Peyer's patch (tissue), 4 donors: ENCODE measurements at places on chromosomes 1 and 21. TPM values are rescaled to one million over a fixed set of nuclear protein-coding genes. Genes with fewer than 3 reads are reported as not detected.
A peak's percentile ranks its signal among the peaks of the same experiment; 100 is the strongest.

GRCh38 chr1:54483875-54484437 is 64.1 kb upstream of the ACOT11 start:
- DNase-seq = no peak
- no peaks in the 10 kb centered on the region for H3K36me3 ChIP-seq
- no peaks in the 10 kb centered on the region for H3K27me3 ChIP-seq
- H3K4me3 ChIP-seq = no peak overlapping the region
- H3K27ac ChIP-seq = no peak overlapping the region

- H3K27me3 ChIP-seq = no peaks in the 10 kb centered on the region
- no peak for DNase-seq
- no peak overlapping the region for H3K4me3 ChIP-seq
- no peaks in the 10 kb centered on the region for H3K36me3 ChIP-seq
These were observed 101.6 kb downstream of the NOS1AP start for GRCh38 chr1:162171111-162171510.

GRCh38 chr1:94602802-94603625 is 61.5 kb upstream of the F3 start:
- DNase-seq = no peak
- H3K36me3 ChIP-seq = no peaks in the 10 kb centered on the region
- no peak overlapping the region for H3K4me3 ChIP-seq
- no peaks in the 10 kb centered on the region for H3K4me1 ChIP-seq
- H3K27ac ChIP-seq = peak overlapping the region; percentile 64

DNA sequence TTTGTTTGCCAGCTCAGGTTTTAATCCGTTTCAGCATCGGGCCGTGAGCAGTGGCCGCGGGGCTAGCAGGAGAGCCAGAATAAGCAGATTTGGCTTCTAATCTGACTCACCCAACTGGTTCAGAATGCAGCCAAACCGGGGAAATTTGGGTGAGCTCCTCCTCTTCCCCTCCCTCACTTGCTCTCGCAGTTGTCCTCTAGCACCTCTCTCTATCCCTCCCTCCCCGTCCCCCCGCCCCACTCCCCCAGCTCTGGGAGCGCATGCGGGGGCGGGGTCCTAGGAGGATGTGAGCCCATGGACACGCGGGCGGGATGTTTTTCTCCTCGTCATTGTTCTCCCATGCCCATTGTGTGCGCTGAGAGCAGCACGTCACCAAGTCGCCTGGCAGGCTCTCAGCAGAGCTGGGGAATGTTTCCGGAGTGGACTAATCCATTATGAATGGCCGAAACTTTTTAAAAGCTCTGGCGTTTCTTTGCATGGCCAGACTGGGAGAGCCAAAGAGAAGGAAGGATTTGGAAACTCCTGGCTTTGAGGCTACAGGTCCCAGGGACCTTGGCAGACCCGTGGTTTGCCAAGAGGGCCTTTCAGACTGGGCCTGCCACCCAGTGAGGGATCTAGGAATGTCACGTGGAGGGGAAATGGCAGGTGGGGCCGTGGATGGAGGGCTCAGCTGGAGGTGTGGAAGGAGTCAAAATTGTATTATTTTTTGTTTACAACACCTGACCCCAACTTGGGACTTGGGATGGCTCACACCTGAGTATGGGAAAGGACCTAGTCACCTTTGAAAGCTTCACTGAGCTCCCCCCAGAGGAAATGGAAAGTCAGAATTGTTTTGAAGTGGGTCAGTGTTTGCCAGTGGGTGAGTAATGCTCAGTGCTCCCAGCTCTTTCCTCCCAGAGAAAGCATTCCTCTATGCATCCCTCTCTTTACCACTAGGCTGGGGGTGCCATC is 39.2 kb downstream of the CDK18 start:
- H3K27ac ChIP-seq = peak overlapping the region; percentile 18
- H3K4me3 ChIP-seq = peak overlapping the region; percentile 1
- H3K4me1 ChIP-seq = no peaks in the 10 kb centered on the region
- H3K27me3 ChIP-seq = no peaks in the 10 kb centered on the region

- no peak for DNase-seq
- no peaks in the 10 kb centered on the region for H3K27me3 ChIP-seq
- no peaks in the 10 kb centered on the region for H3K4me1 ChIP-seq
- H3K4me3 ChIP-seq = no peak overlapping the region
- no peak overlapping the region for H3K27ac ChIP-seq
These were observed 37.9 kb upstream of the CCDC27 start for GRCh38 chr1:3714284-3714741.

DNA sequence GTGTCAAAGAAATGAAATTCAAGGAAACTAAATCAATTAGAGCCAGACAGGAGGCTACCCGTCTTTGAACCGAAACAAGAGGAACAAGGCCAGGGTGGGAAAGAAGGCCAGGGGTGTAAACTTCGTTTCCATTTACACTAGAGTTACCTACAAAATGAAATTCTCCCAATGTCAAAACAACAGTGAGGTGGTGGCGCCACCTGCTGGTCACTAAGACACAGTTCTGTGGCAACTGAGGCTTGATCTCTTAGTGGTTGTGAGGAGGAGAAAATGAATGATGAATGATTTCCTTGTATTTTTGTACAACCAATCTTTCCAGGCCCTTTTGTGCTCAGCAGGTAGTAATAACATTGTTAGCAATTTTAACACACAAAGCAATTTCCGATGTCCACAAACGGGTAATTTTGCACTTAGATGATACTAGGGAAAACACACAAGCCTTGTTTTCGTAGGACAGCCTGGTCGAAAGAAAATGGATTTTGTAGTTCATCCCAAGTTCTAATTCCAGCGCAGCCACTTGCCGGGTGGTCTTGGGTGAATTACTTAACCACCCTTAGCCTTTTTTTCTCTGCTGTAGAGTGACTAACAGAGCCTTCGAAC is 54.8 kb upstream of the SOD1 start:
- peak; percentile 83 for DNase-seq
- no peak overlapping the region for H3K27ac ChIP-seq
- H3K27me3 ChIP-seq = no peaks in the 10 kb centered on the region

GRCh38 chr1:166999075-166999474 is 10.0 kb downstream of the MAEL start:
- H3K4me3 ChIP-seq = no peak overlapping the region
- DNase-seq = no peak
- no peak overlapping the region for H3K27ac ChIP-seq
- no peaks in the 10 kb centered on the region for H3K36me3 ChIP-seq

GRCh38 chr21:45590726-45591618 is 48.7 kb upstream of the SLC19A1 start:
- DNase-seq = peak; percentile 50
- H3K27me3 ChIP-seq = no peaks in the 10 kb centered on the region
- H3K4me3 ChIP-seq = peak overlapping the region; percentile 38
- peak overlapping the region; percentile 40 for H3K27ac ChIP-seq

DNA sequence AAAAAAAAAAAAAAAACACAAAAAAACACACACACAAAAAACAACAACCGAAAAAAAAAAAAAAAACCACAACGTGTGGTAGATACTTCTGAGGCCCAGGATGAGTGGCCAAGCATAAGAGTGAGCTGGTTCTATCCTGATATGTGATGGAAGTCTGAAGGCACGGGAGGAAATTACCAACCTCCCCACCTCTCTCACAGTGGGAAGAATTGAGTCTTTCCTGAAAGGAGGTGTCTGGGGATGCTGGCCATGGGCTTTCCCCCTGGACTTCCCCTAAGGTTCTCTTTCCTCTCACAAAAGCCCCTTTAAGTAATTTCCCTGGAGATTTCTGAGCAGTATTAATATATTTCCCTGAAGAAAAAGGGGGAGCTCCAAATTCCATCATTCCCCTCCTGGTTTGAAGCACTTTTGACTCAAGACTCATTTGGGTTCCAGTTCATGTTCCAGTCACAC is 5.2 kb downstream of the TMCC2 start:
- peaks cover 7% of the 10 kb centered on the region for H3K4me1 ChIP-seq
- H3K27ac ChIP-seq = no peak overlapping the region
- H3K27me3 ChIP-seq = no peaks in the 10 kb centered on the region
- H3K36me3 ChIP-seq = no peaks in the 10 kb centered on the region
- no peak for DNase-seq

The AIRE gene
- total RNA-seq = not detected

The DDAH1 gene
- 60.2 TPM for total RNA-seq

The CD164L2 gene
- not detected for total RNA-seq

The FGR gene
- total RNA-seq = 3.9 TPM
